ENCODE measurements at places on chromosomes 6 and 20.
A peak's percentile ranks its signal among the peaks of the same experiment; 100 is the strongest.

DNA sequence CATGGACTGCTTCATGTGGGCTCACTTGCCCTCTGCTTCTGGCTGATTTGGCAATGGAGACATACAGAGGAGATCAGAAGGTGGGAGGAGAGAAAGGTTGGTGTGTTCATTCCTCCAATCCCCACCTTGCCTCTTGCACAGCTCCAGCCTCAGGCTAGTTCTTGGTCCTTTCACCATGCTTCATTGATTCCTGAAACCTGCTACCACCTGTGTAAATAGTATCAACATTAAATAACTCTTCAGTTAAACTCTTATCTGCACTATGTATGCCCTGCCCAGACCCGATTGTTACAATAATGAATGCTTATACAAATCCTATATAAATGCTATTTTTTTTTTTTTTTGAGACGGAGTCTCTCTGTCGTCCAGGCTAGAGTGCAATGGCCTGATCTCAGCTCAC lies 174.5 kb downstream of the CD83 start:
- DNase-seq, result no peak

DNA sequence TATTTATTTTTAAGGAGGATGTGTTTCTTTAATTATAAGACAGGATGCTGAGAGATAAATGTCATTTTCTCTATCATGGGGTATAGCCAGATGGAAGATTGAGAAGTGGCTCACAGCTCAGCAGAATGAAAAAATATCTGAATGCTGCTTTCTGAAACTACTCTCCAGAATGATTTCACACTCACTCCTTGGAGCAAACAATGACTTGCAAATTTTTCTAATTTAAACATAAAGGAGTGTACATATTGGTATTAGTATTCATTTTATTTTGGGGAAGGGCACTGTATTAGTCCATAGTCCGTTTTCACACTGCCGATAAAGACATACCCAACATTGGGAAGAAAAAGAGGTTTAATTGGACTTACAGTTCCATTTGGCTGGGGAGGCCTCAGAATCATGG lies 52.4 kb upstream of the TRIM26 start:
- DNase-seq, result no peak

DNA sequence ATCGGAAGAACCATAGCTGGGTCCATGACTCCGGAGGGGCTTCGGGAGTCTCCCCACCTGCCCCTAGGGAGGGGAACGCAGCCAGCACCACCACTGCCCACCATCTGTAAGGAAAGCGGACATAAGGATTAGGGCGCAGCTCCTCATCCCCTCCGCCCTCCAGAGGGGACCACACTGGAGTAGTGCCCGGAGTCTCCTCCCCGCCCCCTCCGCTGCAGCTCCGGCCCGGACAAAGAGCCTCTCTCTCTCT lies 628 bp downstream of the SLC35B2 start:
- DNase-seq, result no peak

DNA sequence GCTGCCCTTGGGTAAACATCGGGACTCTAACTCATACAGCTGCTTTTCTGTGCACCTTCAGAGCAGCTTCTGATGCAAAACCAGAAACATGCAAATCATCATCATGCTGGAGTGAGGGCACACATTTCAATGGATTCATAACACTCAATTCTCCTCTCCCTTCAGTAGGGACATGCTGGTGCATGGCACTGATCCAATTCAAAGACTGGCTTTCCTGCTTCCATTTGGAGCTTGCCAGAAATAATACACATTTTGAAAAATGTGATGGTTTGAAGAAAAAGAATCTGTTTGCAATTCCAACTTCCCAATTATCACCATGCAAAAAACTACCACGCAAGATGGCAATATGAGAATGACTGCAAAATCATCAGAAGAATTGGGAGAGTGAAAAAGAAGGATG lies 65.2 kb upstream of the PDE10A start:
- DNase-seq, result no peak

GRCh38 chr6:46276576-46277142 lies 105.9 kb upstream of the ENPP5 start:
- DNase-seq, result no peak

GRCh38 chr6:7136859-7137334 lies 29.1 kb downstream of the RREB1 start:
- DNase-seq, result no peak

DNA sequence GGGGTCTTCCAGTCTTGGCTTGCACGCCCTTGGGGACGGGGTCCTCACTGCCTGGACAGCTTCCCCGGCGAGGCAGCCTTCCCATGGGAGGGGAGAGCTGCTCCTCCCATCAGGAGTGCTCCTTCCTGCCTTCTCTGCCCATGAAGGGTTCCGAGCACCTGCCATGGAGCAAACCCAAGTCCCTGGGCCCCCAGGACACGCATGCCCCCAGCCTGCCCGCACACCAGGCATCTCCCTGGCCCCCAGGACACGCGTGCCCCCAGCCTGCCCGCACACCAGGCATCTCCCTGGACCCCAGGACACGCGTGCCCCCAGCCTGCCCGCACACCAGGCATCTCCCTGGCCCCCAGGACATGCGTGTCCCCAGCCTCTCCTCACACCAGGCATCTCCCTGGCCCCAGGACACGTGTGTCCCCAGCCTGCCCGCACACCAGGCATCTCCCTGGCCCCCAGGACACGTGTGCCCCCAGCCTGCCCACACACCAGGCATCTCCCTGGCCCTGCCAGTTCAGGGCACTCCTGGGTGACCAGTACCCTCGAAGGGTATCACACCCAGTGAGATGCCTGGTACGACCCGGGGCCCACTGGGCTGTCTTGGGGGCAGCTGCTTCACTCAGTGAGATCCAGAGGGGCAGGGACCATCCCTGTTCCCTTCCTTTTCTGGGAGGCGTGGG lies 21.7 kb downstream of the COL20A1 start:
- DNase-seq, result no peak

DNA sequence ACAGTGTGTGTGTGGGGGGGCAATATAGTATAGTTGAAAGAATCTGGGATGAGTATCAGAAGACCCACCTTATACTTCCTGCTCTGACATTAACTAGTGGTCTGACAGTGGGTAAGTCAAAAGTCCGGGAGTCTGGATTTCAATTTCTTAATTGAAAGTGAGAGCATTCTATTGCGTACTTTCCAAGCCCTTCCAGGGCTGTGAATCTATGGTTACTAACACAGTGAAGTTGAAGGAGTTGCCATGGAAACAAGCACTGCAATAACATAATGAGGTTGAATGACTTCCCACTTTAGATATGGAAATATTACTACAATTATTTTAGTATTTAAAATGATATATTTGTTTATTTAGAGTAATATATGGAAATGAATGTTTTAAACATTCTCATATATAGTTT lies 80.2 kb downstream of the MLIP start:
- DNase-seq, result no peak

GRCh38 chr6:170524172-170524502 lies 29.0 kb downstream of the PSMB1 start:
- no peak for DNase-seq

- DNase-seq, result no peak
Measured at GRCh38 chr20:23244156-23244915, 106.3 kb upstream of the NXT1 start.

DNA sequence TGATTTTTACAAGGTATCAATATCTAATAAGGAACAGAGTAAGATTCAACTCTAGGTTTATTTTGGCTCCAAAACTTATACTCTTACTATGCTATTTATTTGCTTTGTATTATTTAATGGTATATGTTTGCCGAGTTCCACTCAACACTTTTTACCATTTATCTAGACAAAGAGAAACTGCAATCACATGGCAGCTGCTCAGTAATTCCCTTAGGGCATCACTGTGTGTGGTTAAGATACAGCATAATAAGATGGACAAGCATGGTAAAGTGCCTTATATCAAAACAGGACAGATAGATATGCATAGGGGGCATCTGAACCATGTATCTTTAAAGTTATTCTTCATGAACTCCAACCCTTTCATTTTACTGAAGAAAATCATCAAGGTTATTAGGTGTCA lies 483.0 kb upstream of the ID4 start:
- DNase-seq, result no peak

DNA sequence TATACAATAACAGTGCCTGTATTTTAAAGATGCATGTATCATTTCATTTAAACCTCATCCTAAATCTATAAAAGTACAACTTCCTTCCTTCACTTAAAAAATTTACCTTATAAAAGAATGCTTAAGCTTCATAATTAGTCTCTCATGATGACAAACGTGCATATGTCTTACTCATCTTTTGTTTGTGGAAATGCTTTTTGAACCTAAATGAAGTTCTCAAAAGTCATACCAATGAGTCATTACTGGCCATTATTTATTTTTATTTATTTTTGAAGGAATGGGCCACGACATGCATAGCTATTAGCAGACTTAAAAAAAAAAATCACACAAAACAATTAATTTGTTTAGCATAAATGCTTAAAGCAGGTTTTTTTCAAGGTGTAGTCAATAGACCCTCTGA lies 3.7 kb downstream of the TFB1M start:
- DNase-seq, result no peak

- DNase-seq, result peak; percentile 62
Measured at GRCh38 chr6:1335367-1336037, 23.6 kb downstream of the FOXQ1 start.

DNA sequence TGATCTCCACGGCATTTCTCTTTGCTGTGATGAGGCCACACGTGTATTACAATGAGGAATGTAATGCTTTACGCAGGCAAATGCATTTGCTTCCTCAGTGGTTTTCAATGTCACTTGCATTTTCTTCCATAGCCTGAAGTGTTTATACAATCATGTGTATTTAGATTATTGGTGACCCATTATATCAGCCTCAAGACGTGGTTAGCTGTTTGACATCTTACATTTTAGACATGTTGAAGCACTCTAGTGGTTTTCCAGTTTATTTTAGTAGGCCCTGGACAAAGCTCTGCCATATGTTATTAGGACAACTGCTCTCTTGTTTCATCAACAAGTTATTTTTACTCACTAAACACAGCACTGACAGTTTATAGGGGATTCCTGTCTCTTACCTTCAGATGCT lies 200.4 kb downstream of the UTRN start:
- no peak for DNase-seq

DNA sequence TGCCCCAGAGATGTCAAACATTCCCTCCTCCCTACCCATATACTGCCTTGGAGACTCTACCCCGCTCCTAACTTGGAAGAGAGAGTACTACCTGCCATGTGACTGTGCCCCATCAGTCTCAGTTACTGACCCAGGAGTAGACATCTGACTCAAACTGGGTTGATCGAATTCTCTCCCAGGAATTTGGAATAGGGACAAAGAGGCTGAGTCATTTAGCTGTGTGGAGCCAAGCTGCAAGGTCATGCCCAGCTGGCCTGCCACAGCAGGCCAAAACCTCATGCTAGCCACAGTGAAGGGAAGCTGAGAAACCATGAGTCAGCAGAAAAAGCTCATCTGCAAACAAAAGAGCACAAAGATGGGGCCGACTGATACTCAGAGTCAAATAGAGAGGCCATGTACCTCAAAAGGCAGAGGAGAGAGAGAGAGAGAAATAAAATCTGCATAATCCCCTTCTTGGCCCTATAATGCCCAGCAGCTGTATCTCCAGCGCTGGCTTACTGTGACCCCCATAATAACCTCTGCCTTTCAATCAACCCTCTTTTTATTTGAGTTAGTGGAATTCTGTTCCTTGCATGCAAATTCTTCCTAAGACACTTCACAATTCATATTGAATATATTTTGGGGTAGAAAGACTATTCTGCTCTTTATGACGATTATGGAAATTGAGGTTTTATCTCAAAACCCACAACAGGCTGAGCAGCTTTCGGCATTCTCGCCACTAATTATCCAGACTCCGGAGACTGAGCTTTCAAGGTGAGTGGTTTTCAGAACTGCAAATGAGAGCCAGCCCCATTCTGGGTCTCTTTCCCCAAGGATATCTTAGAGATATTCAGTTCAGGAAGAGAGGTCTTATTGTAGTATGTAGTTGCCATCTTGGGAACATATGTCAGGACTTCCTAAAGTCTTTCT lies 21.4 kb upstream of the AKIRIN2 start:
- peak; percentile 98 for DNase-seq

GRCh38 chr6:33704215-33705066 lies 7.1 kb downstream of the UQCC2 start:
- DNase-seq, result no peak

DNA sequence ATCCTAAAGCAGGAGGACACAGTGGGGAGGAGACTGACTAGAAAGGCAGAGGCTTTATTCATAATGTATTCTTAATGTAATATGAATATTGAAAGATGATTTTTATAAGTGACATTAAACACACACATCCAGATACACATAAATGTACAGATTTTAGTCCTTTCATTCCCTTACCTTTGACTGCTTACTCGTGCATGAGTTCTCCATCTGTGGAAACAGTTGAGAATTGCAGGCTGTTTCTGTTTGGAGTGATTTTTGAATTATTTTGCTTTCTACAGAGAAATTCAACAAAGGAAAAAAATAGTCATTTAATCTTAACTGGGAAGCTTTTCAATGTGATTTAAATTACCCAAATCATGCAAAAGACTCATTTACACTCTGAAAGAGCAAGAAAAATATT lies 136.5 kb downstream of the RIMS1 start:
- DNase-seq, result no peak

DNA sequence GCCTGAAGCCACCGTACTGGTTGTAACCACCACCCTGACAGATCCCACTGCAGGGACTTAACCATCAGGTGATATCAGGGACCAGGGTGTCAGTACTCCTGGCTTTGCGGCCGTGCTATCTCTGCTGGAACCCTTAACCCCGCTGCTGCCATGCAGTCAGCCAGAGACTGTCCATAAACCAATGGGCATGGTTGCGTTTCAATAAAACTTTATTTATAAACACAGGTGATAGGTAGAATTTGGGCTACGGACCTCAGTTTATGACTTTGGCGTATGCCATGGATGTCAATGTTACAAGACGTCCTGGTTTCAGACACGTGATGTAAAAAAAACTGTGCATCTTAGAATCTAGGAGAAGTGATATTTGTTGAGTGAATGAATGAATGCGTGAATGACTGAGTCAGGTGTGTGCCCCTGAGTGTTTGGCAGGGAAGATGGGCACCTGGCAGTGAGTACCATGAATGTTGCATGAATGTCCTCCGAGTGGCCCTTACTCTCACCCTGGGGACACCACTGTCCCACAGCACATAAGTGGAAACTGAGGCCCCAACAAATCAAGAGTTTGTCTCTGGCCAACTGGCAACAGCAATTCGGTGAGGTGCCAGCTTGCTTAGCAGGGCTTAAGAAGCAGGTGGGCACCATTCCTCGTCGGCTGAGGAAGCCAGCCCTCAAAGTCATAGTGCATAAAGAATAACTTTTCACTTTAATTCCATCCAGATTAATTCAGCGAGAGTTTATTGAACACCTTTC lies 64.0 kb upstream of the APCDD1L start:
- no peak for DNase-seq

DNA sequence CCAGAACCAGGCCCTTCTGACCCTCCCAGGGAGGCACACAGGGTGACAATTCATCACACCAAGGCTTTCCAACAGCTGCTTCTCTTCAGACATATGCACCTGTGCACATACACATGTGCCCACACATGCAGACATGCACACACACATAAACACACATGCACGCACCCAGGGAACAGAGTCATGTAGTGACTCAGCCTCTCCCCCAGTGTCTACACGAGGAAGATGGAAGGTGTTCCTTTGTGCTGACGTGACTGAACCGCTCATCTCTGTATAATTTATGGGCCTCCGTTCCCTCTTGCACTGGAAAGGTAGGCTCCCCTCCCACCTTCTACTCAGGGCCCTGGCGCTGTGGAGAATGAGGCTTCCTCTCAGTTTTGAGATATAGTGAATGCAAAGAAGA lies 23.8 kb upstream of the PLEKHG1 start:
- no peak for DNase-seq
